ENCODE measurements at places on chromosomes 2 and 18. TPM values are rescaled to one million over a fixed set of nuclear protein-coding genes. Genes with fewer than 3 reads are reported as not detected.

DNA sequence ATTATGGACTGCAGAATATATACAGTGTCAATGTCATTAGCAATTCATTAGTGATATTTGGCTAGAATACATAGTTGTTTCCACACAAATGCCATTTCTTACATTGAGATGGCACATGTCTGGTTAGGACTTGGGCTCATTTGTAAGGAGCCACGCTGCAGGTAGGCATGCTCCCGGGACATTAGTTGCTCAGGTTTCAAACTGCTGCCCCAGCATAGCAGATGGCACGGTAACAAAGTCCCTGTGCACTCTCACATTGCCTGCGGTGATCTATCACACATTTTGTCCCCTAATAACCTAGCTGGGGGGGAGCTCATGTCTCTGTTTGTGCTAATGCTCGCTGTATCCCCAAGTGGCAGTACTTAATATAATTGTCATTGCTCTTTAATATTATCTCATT lies 185.1 kb downstream of the NEDD4L start:
- H3K36me3 ChIP-seq, result no peaks in the 10 kb centered on the region
- no peaks in the 10 kb centered on the region for H3K27me3 ChIP-seq
- H3K27ac ChIP-seq, result no peak overlapping the region
- no peaks in the 10 kb centered on the region for H3K4me1 ChIP-seq

DNA sequence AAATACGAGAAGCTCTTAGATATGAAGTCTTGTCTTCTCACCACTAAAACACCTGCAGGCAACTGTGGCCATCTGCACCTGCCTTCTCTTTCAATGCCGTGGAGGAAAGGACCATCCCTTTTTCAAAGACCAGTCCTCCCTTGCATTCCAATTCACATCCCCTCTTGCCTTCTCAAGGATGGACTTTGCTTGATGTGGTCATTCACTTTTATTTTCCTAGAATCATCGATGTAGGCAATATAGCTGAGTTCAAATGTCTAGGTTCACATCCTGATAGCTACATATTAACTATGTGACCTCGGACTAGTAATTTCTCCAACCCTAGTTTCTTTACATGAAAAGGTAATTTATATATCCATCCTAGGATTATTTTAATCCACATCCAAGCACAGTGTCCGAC lies 110.1 kb downstream of the HIBCH start:
- no peaks in the 10 kb centered on the region for H3K27me3 ChIP-seq
- no peak overlapping the region for H3K4me3 ChIP-seq
- H3K36me3 ChIP-seq, result no peaks in the 10 kb centered on the region
- H3K4me1 ChIP-seq, result peaks cover 7% of the 10 kb centered on the region
- H3K27ac ChIP-seq, result no peak overlapping the region
- no peak for DNase-seq

- no peaks in the 10 kb centered on the region for H3K27me3 ChIP-seq
- no peak for DNase-seq
- H3K36me3 ChIP-seq, result no peaks in the 10 kb centered on the region
- no peak overlapping the region for H3K4me3 ChIP-seq
- no peaks in the 10 kb centered on the region for H3K4me1 ChIP-seq
Measured at GRCh38 chr18:42576124-42576523, 539.4 kb downstream of the RIT2 start.

DNA sequence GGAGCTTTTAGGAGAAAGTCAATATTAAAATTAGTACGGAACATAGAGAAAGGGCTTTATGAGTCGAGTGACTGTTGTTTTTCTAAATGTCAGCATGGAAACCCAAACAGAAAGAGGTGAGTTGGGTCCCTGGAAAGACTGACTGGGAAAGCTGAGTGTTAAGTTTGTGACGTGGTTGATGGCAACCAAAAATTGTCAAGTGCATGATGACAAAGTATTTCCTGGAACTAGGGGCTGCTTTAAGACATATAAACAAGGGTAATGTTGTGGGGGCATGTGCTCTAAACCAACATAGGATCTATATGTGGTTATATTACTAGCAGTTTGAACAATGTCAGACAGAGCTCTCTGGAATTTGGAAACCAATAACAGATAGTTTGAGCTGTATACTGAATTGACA lies 50.9 kb upstream of the GPD2 start:
- H3K27ac ChIP-seq, result no peak overlapping the region
- H3K4me3 ChIP-seq, result no peak overlapping the region
- DNase-seq, result no peak
- no peaks in the 10 kb centered on the region for H3K27me3 ChIP-seq

- H3K4me1 ChIP-seq, result no peaks in the 10 kb centered on the region
- H3K27ac ChIP-seq, result peak within 1 kb of the TSS; percentile 92
- no peaks in the 10 kb centered on the region for H3K27me3 ChIP-seq
- no peaks in the 10 kb centered on the region for H3K36me3 ChIP-seq
- peak within 1 kb of the TSS; percentile 93 for H3K4me3 ChIP-seq
Measured at GRCh38 chr2:111897924-111898702, at the start of gene MERTK. TSS of gene MERTK (plus strand) at chr2:111898607. CDS start at chr2:111898736, 129 bp downstream.

GRCh38 chr2:170925923-170926322 lies 3.1 kb upstream of the GORASP2 start:
- peaks cover 16% of the 10 kb centered on the region for H3K4me1 ChIP-seq
- no peaks in the 10 kb centered on the region for H3K36me3 ChIP-seq
- no peak overlapping the region for H3K4me3 ChIP-seq
- H3K27me3 ChIP-seq, result no peaks in the 10 kb centered on the region
- no peak for DNase-seq

ANKRD30B gene
- not detected for total RNA-seq

RAB27B gene
- 1.1 TPM for total RNA-seq

PRPF40A gene
- 44.6 TPM for total RNA-seq

TCF23 gene
- total RNA-seq, result not detected

DNA sequence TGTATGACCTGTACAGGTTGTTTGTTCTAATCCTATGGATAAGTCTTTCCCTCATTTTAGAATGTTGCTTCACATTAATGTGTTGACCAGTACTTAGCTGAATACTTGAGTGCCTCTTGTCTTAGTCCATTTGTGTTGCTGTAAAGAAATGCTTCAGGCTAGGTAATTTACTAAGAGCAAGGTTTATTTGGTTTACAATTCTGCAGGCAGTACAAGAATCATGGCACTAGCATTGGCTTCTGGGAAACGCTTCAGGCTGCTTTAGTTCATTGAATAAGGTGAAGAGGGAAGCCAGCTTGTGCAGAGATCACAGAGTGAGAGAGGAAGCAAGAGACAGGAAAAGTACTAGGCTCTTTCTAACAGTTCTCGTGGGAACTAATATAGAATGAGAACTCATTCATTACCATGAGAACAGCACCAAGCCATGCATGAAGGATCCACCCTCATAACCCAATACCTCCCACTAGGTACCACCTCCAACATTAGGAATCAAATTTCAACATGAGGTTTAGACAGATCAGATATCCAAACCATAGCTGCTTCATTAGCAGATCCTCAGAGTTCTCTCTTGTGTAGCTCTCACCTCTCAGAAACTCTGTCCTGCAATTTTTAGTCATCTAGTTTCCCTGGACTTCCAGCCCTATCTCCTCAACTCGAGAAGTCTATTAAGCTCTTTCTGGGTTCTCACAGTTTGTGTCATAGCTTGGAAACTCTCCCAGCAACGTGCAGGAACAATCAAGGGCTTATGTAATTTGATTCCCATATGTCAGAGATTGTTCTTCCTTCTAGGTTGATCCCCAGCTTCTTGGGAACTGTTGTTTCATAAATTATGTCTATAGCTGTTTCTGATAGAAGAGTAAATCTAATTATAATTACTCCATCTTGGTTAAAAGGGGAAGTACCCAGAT lies 2082.3 kb upstream of the CELF4 start:
- no peaks in the 10 kb centered on the region for H3K27me3 ChIP-seq
- H3K4me1 ChIP-seq, result no peaks in the 10 kb centered on the region
- no peak overlapping the region for H3K4me3 ChIP-seq

DNA sequence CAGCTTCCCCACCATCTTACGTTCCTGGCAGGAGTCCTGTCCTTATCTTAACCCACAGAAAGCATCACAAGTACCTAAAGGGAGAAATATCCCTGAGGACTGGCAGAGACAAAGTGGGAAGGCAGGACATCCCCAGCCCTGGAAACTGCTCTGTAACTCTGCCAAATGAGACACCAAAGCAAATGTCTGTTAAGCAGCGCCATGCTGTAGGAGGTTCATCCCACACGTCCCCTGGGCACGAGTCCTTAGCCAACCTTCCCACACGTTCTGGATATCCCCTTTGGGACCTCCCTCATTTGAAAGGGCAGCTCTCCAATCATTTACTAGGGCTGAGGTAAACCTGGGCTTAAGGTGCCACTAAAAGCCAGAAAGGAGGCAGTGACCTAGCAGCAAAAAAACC lies 207.2 kb downstream of the ATAD2B start:
- H3K4me1 ChIP-seq, result no peaks in the 10 kb centered on the region
- no peak for DNase-seq
- H3K27ac ChIP-seq, result no peak overlapping the region
- H3K36me3 ChIP-seq, result no peaks in the 10 kb centered on the region

DNA sequence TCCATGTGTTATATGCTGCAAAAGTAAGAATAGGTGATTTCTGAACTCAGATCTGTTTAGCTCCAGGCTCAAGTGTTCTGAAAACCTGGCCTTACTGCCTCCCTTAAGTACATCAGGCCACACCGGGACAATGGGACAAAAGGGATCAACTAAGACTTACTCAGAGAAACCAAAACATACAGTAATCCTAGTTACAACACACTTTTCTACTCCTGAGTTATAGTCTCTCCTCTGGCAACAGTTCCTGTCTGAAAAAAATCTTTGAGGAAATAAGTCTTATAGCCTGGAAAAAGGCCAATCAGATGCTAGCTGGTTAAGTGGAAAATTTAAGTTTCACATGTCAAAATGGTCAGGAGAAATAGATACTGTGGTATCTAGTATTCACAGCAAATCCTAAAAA lies 5.6 kb downstream of the METTL5 start:
- peaks cover 32% of the 10 kb centered on the region for H3K36me3 ChIP-seq
- no peaks in the 10 kb centered on the region for H3K27me3 ChIP-seq
- H3K27ac ChIP-seq, result no peak overlapping the region
- no peak for DNase-seq
- no peak overlapping the region for H3K4me3 ChIP-seq

UGT1A8 gene
- total RNA-seq, result not detected

C2orf78 gene
- total RNA-seq, result not detected

- no peaks in the 10 kb centered on the region for H3K36me3 ChIP-seq
- no peak for DNase-seq
- no peaks in the 10 kb centered on the region for H3K27me3 ChIP-seq
- no peak overlapping the region for H3K4me3 ChIP-seq
- H3K27ac ChIP-seq, result no peak overlapping the region
Measured at GRCh38 chr18:50523165-50523564, 36.7 kb upstream of the MAPK4 start.

GRCh38 chr2:85490861-85491755 lies 47.9 kb upstream of the MAT2A start:
- H3K4me1 ChIP-seq, result no peaks in the 10 kb centered on the region
- H3K36me3 ChIP-seq, result no peaks in the 10 kb centered on the region
- no peak overlapping the region for H3K27ac ChIP-seq
- no peak for DNase-seq
- H3K27me3 ChIP-seq, result no peaks in the 10 kb centered on the region
- no peak overlapping the region for H3K4me3 ChIP-seq

IL36G gene
- not detected for total RNA-seq

GRCh38 chr18:22335731-22336198 lies 82.0 kb downstream of the CTAGE1 start:
- DNase-seq, result no peak
- H3K4me1 ChIP-seq, result peaks cover 33% of the 10 kb centered on the region
- peak overlapping the region; percentile 11 for H3K4me3 ChIP-seq
- H3K36me3 ChIP-seq, result no peaks in the 10 kb centered on the region
- peak overlapping the region; percentile 49 for H3K27ac ChIP-seq

MPP4 gene
- not detected for total RNA-seq

GRCh38 chr2:10811517-10811916 lies 1.1 kb downstream of the PDIA6 start:
- peak overlapping the region; percentile 89 for H3K4me3 ChIP-seq
- H3K27ac ChIP-seq, result peak overlapping the region; percentile 95
- no peaks in the 10 kb centered on the region for H3K4me1 ChIP-seq
- no peaks in the 10 kb centered on the region for H3K27me3 ChIP-seq

GRCh38 chr18:37572736-37573135 lies 7.1 kb upstream of the CELF4 start:
- no peaks in the 10 kb centered on the region for H3K36me3 ChIP-seq
- no peaks in the 10 kb centered on the region for H3K4me1 ChIP-seq
- peaks cover 8% of the 10 kb centered on the region for H3K27me3 ChIP-seq
- H3K27ac ChIP-seq, result no peak overlapping the region
- DNase-seq, result no peak
- no peak overlapping the region for H3K4me3 ChIP-seq

DNA sequence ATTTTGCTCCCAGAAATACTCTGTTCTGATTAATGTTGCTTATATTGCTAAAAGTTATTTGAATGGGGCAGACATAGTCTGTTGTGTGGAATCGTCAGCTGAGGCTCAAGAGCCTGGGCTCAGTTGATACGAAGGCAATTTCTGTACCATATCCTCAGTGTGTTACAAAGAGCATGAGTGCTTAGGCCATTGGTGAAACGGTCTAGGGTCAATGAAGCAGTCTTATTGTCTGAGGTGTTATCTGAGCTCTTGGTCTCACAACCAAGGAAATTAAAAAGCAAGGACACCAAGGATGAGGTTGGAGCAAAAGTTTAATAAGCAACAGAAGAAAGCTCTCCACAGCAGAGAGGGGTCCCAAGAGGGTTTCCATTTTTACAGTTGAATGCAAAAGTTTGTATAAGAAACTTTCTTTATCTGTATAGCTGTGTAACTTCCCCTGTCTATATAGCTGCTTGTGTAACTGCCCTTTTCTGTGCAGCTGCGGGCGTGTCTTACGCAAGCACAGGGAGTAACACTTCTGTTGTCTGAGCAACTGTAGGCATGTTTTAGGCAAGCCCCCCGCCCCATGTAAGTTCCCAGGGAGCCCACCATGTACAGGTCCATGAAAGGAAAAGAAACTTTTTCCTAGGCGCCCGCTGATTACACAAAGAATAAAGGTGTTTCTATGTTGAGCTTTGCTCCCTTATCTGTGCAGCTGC lies 40.6 kb upstream of the DSC1 start:
- no peaks in the 10 kb centered on the region for H3K27me3 ChIP-seq
- DNase-seq, result no peak
- no peak overlapping the region for H3K4me3 ChIP-seq

GRCh38 chr2:106065983-106066820 lies 127.9 kb downstream of the UXS1 start:
- no peaks in the 10 kb centered on the region for H3K27me3 ChIP-seq
- no peak for DNase-seq
- H3K36me3 ChIP-seq, result no peaks in the 10 kb centered on the region
- no peak overlapping the region for H3K27ac ChIP-seq

G6PC2 gene
- total RNA-seq, result not detected

CFAP65 gene
- not detected for total RNA-seq

DNA sequence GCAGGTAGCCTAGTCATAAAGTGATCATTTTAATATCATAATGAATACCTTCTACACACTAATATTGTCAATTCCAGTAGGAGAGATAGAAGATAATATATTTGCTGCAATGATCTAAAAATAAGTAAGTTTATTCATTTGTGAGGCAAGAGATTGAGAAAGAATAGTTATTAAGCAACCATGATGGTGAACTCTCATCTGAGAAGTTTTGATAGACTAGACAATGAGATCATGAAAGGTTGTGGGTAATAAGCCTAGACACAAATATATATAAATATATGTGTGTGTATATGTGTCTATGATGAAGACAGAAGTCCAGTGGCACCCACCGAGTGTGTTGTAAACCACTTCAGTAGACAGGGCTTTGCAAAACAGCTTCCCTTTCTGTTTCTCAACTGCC lies 181.0 kb upstream of the CHST9 start:
- H3K4me3 ChIP-seq, result no peak overlapping the region
- H3K36me3 ChIP-seq, result no peaks in the 10 kb centered on the region
- H3K27ac ChIP-seq, result no peak overlapping the region
- H3K4me1 ChIP-seq, result no peaks in the 10 kb centered on the region
- DNase-seq, result no peak

GRCh38 chr2:116490511-116491145 lies 1323.9 kb upstream of the DDX18 start:
- H3K27ac ChIP-seq, result no peak overlapping the region
- H3K4me1 ChIP-seq, result no peaks in the 10 kb centered on the region
- no peak for DNase-seq
- H3K27me3 ChIP-seq, result no peaks in the 10 kb centered on the region
- no peaks in the 10 kb centered on the region for H3K36me3 ChIP-seq
- no peak overlapping the region for H3K4me3 ChIP-seq
